ENCODE measurements at places on chromosomes 3 and 15.

- peak; percentile 23 for DNase-seq
Observed at GRCh38 chr3:32459450-32459849, 43.2 kb downstream of the CMTM6 start.

- DNase-seq = no peak
Observed at GRCh38 chr3:30778933-30779332, 115.5 kb downstream of the GADL1 start.

DNA sequence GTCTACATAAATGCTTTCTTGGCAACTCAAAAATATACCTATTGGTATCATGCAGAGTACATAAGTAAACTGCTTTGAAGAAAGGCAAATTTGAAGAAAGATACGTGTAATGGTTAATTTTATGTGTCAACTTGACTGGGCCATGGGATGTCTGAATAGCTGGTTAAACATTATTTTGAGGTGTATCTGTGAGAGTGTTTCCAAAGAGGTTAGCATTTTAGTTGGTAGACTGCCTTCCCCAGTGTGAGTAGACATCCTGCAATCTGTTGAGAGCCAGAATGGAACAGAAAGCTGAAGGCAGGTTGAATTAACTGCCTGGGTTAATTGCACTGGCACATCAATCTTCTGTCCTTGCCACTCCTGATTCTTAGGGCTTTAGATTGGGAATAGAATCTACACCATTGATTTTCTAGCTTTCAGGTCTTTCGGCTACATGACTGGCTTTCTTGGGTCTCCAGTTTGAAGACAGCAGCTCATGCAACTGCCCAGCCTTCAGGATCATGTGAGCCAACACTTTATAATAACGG is 98.3 kb downstream of the CMSS1 start:
- no peak for DNase-seq

DNA sequence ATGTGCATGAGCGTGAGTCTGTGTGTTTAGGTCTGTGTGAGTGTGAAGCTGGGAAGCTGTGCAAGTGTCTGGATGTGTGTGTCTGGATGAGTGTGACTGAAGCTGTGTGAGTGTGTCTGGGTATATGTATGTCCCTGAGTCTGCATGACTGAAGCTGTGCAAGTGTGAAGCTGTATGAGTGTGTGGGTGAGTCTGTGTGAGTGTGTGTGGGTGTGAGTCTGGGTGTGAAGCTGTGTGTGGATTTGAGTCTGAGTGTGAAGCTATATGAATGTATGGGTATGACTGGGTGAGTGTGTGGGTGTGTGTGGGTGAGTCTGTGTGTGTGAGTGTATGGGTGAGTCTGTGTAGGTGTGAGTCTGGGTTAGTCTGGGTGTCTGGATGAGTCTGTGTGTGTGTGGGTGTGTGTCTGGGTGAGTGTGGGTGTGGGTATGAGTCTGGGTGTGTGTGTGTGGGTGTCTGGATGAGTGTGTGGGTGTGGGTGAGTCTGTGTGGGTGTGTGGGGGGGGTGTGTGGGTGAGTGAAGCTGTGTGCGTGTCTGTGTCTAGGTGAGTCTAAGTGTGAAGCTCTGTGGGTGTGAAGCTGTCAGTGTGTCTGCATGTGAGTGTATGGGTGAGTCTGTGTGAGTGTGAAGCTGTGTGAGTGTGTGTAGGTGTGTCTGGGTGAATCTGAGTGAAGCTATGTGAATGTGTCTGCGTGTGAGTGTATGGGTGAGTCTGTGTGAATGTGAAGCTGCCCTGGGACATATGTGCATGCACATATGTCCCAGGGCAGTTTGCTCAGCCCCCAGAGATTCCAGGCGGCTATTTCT is 20.3 kb downstream of the MINAR1 start:
- DNase-seq = no peak

GRCh38 chr3:12656850-12657249 is 7.1 kb downstream of the RAF1 start:
- no peak for DNase-seq

DNA sequence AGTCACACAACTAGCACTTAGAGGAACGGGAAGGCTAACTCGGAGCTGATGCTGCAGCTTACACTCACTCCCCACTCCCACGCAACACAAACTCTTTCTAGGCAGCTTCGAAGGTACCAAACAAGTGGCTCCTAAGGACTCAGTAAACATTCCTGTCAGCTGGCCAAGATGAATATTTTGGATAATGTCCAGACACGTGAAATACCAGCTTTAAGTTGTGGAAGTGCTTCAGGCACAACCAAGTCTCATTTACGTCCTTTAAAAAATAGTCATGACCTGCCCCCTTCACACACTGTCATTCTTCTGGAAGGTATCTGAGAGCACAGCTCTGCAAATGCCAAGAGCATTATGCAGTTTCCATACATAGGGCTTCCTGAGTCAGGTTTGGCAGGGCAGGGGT is 1005.9 kb upstream of the CFAP20DC start:
- no peak for DNase-seq
